Activated naive CD4-positive, alpha-beta T cell treated with anti-CD3 and anti-CD28 coated beads, Interleukin-2, amount 10 ng/mL, durations not matched to agents 7 days and 5 days (primary cell): ENCODE measurements at places on chromosomes 4 and X.

DNA sequence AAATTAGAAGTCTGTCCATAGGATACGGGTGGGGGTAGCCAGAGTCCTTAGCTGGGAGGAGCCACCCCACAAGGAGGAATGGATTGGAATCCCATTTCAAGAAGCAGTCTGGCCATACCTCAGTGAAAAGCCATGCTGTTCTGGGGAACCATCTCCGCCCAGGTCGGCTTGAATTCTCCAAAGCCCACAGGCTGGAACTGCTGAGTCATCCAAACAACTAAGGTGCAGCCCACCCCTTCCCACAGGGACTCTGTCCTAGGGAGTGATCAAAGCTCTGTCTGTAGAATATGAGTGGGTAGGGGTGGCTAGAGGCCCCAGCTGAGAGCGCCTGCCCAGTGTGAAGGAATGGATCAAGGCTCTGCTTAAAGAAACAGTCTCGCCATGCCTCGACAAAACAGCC, 38.8 kb downstream of the ZXDA start:
- no peaks in the 10 kb centered on the region for H3K36me3 ChIP-seq
- no peak overlapping the region for H3K27ac ChIP-seq
- H3K4me3 ChIP-seq, result no peak overlapping the region

GRCh38 chr4:172514801-172515200, 653.8 kb upstream of the GALNT7 start:
- H3K27me3 ChIP-seq, result no peaks in the 10 kb centered on the region
- DNase-seq, result no peak
- no peak overlapping the region for H3K27ac ChIP-seq

DNA sequence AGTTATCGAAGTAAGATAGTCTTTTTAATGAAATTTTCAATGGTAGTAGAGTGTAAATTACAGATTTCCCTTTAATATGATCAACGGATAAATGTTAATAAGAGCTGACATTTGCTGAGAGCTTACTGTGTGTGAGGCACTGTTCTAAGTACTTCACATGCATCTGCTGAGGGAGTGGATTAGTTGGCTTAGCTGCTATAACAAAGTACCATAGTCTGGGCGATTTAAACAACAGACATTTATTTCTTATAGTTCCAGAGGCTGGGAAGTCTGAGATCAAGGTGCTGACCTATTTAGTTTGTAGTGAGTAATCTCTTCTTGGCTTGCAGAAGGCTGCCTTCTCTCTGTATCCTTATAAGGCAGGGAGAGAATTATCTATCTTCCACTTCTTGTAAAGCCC, 174.3 kb downstream of the CEP135 start:
- H3K27ac ChIP-seq, result no peak overlapping the region
- no peak overlapping the region for H3K4me3 ChIP-seq
- DNase-seq, result no peak
- H3K27me3 ChIP-seq, result no peaks in the 10 kb centered on the region
- H3K36me3 ChIP-seq, result no peaks in the 10 kb centered on the region

DNA sequence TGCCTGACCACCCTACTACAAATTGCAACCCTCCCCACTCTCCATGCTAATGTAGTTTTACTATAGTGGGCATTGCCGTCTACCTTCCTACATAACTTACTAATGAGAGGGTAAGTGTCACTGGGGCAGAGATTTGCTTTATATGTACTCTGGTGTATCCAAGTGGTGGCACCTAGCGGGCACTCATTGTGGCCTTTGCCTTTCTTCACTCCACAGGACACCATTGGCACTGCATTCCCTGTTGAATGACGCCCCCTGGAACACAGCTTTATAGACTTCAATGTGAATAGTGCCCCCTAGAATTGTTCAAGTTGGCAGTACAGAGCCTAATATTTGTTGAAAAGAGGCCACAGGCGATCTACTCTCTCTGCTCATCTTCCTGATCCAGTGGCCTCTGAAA, 215.8 kb downstream of the MID1IP1 start:
- H3K4me3 ChIP-seq, result no peak overlapping the region
- no peak overlapping the region for H3K27ac ChIP-seq
- H3K27me3 ChIP-seq, result no peaks in the 10 kb centered on the region
- no peaks in the 10 kb centered on the region for H3K36me3 ChIP-seq
- no peaks in the 10 kb centered on the region for H3K4me1 ChIP-seq
- DNase-seq, result no peak

- H3K4me1 ChIP-seq, result peaks cover 42% of the 10 kb centered on the region
These were observed 223.4 kb downstream of the BCOR start for GRCh38 chrX:39874202-39874816.
